Retina (tissue), 1 donor: ENCODE measurements at places on chromosomes 6 and 20.

DNA sequence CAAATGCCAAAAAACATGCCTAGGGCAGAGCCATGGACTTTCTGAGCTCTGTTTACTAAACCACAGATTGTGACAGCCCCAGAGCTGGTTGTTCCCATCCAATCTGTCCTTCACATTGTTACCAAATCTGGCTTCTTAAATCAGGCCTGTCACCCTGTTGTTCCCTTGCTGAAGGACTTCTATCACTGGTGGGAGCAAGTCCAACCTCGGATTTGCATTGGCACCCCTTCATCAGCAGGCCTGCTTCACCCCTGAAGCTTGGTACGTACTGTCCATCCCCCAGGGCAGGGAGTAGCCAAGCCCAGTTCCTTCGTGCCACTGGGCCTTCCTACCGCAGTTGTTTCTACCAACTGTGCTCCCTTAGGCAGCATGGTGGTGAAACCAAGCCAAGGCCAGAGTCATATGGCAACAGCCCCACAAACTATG is 357.3 kb upstream of the JARID2 start:
- no peak for DNase-seq

DNA sequence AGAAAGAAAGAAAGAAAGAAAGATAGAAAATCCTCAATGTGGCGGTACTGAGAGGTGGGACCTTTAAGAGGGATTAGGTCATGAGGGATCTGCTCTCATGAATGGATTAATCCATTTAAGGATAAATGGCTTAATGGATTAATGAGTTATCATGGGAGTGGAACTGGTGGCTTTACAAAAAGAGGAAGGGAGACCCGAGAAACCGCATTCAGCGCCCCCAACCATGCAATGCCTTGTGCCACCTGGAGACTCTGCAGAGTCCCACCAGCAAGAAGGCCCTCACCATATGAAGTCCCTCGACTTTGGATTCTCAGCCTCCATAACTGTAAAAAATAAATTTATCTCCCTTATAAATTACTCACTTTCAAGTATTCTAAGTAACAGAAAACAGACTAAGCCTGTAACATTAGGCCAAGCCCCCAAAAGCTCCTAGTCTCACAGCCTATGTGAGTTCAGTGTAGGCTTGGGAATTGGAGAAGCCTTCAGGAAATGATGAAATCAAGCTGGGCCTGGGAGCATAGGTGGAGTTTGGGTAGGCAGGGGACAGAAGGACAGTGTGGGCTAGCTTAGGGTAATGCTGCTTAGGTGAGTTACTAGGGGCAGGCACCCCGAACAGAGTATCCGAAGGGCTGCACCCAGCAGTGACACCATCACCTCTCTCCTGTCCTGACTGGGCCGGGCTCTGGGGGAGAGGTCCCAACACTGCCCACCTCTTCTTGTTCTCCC is 36.2 kb upstream of the RNF24 start:
- no peak for DNase-seq

DNA sequence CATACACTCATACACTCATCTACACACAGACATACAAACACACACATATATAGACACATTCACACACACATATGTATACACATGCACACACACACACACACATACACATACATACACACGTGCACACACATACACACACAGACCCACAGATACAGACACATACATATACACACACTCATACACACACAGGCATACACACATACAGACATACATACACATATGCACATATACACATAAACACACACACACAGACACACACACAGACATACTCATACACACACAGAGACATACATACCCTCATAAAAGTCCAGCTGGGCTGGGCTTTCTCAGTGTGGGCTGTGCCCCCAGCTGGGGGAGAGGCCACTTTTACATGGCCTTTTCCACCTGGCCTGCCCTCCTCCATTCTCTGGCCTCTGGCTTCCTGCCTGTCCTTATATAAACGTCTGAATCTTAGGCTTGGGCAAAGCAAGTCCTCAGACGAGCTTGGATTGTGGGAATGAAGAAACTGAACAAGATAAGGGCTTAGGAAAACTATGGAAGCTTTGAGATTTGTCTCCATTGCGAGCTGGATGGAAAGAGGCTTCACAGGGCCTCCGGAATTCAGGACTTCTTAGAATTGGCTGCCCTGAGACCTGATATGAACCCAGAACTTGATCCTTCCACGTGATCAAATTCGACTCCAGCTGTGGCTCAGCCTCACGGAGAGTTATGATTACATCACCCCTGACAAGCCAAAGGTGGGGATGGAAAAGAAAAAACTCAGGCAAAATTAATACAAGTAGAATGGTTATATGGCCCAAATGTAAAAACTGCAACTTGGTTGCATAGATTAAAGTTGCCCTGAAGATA is 22.5 kb upstream of the CST3 start:
- no peak for DNase-seq

- no peak for DNase-seq
Observed at GRCh38 chr6:85453490-85453889, 3.6 kb downstream of the NT5E start.

DNA sequence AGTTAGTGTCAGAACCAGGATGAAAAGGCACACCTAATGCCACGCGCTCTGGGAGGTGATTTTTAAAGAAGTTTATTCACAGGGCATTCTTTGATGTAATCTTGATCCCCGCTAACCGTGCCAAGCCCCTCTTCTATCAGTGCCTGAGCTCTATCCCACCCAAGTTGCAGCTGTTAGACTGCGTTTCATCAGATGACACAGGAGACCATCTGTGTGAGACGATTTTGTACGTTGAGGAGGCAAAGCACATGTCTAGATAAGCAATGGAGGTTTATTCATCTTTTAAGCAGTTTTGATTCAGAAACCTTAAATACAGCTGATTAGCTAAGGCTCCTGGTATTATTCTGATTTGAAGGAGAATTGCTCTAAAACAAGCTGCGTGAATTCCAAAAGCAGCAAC is 18.6 kb downstream of the RNASET2 start:
- no peak for DNase-seq

DNA sequence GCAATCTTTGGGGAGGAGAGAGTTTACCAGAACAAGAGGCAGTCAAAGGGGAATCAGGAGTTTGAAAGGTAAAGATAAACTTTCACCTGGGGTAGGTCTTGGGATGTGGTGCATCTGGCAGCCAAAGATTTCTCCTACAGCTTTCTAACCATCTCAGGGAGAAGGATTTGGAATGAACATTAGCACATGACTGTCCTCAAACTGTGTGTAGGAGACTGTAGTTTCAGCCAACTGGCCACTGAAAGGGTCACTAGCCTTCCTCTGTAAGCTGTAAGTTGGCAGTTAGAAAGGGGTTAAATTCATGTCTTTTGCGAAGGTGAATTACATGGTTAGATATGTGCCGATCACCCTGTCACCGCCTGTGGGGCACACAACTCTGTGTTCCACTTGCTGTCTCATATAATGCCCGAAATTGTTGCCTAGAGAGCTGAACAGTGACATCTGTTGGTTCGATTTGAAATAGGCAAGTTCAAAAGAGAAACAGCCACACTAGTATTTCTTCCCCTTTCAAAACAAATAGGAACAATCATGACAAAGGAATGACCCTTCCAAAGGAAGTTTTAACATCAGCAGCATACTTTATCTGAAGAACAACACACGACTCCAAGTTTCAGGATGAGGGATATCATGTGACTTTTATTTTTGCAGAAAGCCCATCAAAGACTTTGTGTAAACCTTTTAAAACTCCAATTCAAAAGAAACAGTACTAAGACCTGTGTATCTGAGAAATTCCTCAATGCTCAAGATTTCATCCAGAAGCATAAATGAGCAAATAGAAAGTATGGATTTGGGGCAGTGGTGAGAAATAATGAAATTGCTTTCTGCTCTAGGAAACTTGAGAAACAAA is 1.1 kb upstream of the OPN5 start:
- peak; percentile 68 for DNase-seq
